Mucosa of gallbladder (tissue), 1 donor: ENCODE measurements at places on chromosomes 16 and 17. TPM values are rescaled to one million over a fixed set of nuclear protein-coding genes. Genes with fewer than 3 reads are reported as not detected.

SLC5A2 gene
- total RNA-seq = 3.7 TPM

INPP5K gene
- 38.6 TPM for total RNA-seq

CCL16 gene
- 0.35 TPM for total RNA-seq

CCL7 gene
- total RNA-seq = not detected

USB1 gene
- total RNA-seq = 42.4 TPM

WSCD1 gene
- 2.6 TPM for total RNA-seq
